A549 treated with DMSO at 1 μM for 4 hours (cell line): ENCODE measurements at places on chromosomes 11 and 22. TPM values are rescaled to one million over a fixed set of nuclear protein-coding genes. Genes with fewer than 3 reads are reported as not detected.

IL17REL gene
- total RNA-seq = 0.03 to 0.04 TPM (median 0.03 TPM) in 3 of 5 replicates, not detected in the others

ACR gene
- 0.06 TPM in 2 of 5 replicates, not detected in the others for total RNA-seq

CASP1 gene
- 0.15 to 1.0 TPM (median 0.41 TPM) in 5 replicates for total RNA-seq

CASP5 gene
- not detected in 5 replicates for total RNA-seq

PGM2L1 gene
- 8.8 to 18.2 TPM (median 13.8 TPM) in 5 replicates for total RNA-seq

SLC17A6 gene
- total RNA-seq = not detected in 5 replicates

OR5W2 gene
- not detected in 5 replicates for total RNA-seq

BCO2 gene
- total RNA-seq = 0.70 to 1.0 TPM (median 0.93 TPM) in 5 replicates

TMPRSS6 gene
- 0.02 TPM in 1 of 5 replicates, not detected in the others for total RNA-seq

POTEH gene
- not detected in 5 replicates for total RNA-seq

ADM2 gene
- total RNA-seq = 0.41 to 0.73 TPM (median 0.58 TPM) in 5 replicates
